ENCODE measurements at places on chromosomes 16 and 17.

GRCh38 chr17:36849871-36850348 is 87.4 kb upstream of the LHX1 start:
- DNase-seq: no peak

GRCh38 chr16:55372792-55373488 is 48.9 kb downstream of the IRX6 start:
- DNase-seq: no peak

DNA sequence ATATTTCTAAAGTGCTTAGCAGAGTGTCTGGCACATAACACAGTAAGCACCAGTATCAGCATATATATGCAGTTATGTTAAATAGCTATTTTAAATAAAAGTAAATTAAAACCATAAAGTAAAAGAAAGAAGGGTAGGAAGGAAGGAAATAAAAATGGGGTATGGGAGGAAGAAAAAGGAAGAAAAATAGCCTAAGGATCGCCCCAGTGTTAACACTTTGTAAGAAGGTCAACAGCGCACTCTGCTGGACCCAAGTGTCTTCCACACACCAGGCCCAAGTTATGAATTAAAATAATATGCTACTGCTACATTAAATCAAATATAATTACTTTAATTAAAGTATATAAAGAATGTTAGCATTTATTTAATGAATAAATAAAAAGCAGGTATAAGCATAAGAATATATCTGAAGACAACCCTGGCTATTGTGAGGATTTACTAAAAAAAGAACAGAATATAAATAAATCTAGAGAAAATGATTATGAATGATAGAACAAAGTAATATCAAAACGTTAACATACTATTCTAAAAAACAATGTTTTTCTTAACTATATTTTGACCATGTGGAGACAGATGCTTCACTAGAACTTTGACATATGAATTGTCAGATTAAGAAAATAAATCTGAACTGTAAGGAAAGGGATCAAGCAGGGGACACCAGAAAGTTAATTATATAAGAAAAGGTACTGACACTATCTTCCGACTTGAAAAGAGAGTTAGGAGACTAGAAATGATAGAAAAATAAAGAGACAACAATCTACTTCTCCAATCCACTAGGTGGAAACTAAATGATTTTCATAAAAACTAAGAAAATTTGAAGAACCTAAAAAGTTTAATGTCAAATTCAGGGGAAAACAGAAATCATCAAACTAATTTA is 25.9 kb downstream of the BRIP1 start:
- DNase-seq: peak; percentile 37

- peak; percentile 15 for DNase-seq
Measured at GRCh38 chr16:56286809-56287208, 95.5 kb downstream of the GNAO1 start.

- no peak for DNase-seq
Measured at GRCh38 chr16:14278749-14279148, 207.6 kb downstream of the MRTFB start.

DNA sequence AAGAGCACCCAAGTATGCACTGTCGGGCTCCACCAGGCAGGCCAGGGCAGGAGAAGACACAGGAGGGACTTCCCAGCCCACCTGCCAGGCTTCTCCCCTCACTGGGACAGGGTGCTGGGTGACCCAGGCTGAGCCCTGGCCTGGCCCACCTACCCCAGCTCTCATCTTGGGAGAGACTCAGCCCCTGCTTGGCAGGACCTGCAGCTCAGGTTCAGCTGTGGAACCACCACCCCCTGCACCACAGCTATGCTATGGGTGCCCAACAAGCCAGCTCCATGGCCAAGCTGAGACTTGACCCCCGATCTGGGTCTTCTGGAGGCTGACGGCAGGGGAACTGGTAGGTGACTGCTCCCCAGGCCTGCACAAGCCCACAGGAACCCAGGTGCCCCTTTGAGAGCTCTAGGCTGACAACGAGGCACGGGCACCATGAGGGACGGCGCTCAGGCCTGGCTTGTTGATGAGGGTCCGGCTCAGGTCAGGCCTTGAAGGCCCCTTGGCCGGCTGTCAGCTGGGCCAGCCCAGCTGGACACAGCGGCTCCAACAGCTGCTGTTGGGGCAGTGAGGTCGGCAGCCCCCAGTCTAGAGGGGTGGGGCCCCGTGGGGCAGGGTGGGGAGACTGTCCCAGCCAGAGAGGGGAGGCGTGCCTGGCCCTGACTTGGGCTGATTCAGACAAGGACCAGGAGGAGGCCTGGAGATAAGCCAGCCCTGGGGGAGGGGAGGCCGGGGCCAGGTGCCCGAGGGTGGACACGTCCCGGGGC is 4.6 kb downstream of the RPUSD1 start:
- no peak for DNase-seq

DNA sequence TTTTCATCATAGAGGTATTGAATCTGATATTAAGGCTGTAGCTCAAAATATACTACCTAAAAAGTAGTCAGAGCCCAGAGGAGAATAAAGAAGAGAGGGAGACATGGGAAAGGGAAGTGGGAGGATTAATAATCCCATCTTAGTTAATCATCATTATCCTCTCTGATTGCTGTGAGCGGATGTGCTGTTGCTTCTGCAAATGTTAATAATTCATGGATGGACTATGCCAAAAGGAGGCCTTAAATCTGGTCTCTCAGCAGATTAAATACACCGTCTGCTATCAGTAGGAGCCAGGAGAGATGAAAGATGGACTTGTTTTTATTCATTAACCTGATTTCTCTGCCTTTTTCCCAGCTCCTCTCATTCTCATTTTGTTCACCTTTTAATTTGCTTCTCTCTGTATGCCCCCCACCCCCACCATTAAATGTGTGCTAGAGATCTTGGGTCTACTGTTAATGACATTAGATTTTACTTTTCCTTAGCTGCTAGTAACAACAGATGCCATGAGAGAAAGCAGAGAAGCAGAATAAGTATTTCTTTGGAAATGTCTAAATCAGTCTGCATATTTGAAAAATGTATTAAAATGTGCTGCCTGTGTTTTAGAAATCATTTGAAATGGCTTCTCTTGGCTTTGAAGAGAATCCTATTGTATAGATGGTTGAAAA is 44.2 kb downstream of the NUP93 start:
- no peak for DNase-seq

DNA sequence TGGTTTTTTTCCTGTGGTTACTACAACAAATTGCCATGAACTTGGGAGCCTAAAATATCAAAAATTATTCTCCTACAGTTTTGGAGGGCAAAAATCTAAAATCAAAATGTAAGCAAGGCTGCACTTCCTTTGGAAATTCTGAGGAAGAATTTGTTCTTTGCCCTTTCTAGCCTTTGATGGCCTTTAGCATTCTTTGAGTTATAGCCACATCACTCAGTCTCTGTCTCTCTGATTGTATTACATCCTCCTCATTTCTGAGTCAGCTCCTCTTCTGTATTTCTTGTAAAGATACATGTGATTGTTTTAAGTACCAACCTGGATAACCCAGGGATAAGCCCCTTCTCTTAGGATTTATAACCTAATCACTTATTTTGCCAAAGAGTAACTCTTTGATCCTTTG is 282.0 kb downstream of the BCAS3 start:
- DNase-seq: no peak

DNA sequence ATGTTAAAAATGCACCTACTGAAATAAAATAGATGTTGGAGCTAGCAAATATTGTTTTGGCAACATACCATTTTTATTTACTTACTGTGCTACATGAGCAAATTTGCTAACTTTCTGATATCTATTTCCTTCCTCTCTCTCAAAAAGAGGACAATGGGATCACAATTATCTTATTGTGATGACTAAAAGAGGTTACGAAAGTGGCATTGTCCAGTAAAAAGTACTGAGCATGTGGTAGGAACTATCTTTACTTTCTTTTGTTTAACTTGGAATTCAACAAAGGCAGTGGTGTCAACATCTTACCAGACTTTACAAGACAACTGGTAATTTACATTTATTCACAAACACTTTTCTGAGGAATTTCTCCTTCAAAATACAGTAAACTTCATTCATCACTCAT is 1542.6 kb upstream of the CDH8 start:
- DNase-seq: no peak

GRCh38 chr16:19708296-19709205 is 9.5 kb downstream of the KNOP1 start:
- DNase-seq: no peak

DNA sequence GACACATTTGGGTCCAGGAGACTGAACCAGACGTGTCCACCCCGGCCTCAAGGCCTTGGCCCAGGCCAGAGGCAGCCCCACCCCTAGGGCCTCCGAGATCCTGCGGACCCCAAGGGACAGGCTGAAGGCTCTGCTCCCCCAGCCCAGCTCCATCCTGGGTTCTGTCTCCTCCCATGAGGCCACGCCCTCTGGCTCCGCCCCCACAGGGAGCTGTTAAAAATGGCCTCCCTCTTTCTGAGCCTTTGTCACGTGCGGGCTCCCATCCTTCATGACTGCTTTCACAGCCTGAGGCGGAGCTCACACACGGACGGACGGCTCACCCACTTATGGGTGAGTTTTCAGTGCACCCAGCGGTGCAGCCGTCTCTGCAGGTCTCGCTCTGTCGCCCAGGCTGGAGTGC is 6.5 kb upstream of the CACNA1H start:
- DNase-seq: no peak

DNA sequence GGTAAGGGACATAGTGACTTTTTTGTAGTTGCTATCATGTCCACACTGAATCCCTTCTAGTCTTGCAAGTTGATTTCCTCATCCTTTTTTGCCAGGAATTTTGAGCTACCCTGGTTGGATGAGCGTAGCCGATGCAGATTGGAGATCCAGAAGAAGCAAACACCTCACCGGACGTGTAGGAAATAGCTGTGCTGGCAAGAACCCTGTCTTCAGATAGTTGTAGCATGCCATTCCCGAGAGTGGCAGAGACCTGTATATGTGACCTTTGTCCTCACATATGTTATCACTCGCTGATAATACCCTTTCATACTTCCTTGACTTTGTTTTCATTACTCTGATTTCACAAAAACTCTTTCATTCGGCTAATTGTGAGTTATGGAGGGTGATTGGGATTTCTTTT is 6.2 kb upstream of the CASC3 start:
- no peak for DNase-seq

DNA sequence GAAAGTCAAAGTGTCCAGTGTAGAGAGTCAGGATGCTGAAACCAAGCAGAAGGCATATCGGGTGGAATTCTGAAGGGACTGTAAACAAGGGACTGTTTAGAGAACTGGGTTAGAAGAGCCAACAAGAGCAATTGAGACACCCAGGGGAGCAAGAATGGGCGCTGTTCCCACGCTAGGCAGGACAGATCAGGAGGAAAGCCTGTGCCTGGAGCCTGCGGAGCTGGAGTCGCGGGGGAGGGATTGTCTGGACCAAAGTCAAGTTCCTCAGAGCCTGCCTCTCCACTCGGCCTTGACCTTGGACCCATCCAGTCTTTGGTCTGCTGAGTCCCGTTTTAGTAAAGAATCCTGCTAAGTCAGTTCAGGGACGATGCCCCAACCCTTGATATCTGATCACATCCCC is 14.7 kb upstream of the KLHL36 start:
- no peak for DNase-seq

DNA sequence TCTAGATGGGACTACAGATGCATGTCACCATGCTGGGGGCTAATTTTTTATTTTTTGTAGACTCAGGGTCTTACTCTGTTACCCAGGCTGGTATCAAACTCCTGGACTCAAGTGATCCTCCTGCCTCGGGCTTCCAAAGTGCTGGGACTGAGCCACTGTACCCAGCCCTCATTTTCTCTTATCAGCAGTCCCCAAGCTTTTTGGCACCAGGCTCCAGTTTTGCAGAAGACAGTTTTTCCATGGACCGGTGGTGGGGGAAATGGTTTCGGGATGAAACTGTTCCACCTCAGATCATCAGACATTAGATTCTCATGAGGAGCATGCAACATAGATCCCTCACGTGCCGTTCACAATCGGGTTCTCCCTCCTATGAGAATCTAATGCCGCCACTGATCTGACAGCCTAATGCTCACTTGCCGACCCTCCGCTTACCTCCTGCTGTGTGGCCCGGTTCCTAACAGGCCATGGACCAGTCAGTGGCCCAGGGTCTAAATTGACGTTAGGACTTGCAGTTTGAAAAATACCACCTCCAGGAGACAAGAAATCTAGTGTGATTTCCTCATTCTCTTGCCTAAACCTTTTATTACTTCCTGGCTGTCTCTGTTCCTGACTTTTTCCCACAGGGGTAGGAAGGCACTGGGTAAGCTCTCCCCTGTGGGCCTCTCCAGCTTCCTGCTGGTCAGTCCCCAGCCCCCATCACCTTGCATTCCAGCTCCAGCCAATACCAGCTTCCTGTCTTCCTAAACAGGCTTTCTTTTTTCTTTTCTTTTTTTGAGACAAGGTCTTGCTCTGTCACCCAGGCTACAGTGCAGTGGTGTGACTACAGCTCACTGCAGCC is 9.3 kb upstream of the CNP start:
- no peak for DNase-seq

DNA sequence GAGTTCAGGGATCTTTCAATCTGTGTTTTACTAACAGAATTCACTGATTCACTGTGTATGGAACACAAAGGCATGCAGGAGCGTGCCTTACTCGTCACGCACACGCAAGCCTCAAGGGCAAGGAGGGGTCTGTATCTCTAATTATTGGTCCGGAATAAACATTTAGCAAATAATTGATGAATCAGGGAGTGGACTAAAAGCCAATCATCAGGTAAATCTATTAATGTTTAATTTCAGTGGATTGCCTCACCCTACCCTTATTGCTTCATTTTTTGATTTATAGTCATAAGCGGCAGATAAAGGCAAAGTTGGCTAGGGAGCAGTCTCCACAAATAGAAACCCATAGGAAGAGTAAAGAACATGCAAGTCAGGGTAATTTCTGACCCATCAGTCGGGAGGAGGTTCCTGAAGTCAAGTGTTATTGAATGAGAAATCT is 7.4 kb upstream of the HSD17B2 start:
- DNase-seq: no peak

GRCh38 chr17:34024386-34024785 is 230.7 kb upstream of the CCL2 start:
- no peak for DNase-seq

DNA sequence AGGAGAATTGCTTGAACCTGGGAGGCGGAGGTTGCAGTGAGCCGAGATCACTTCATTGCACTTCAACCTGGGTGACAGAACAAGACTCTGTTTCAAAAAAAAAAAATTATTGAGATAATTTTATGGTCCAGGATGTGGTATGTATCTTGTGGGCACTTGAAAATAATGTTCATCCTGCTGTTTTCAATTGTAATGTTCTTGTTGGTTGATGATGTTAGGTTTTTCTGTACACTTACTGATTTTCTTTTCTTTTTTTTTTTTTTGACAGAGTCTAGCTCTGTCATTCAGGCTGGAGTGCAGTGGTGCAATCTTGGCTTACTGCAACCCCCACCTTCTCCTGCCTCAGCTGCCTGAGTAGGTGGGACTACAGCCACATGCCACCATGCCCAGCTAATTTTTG is 29.7 kb downstream of the TBX21 start:
- DNase-seq: no peak

- no peak for DNase-seq
Measured at GRCh38 chr16:69166946-69167930, 19.7 kb upstream of the SNTB2 start.

GRCh38 chr16:1366712-1367299 is 15.1 kb downstream of the GNPTG start:
- no peak for DNase-seq

- no peak for DNase-seq
Measured at GRCh38 chr17:39252788-39253460, 27.2 kb upstream of the STAC2 start.

- no peak for DNase-seq
Measured at GRCh38 chr17:29855686-29856085, 74.3 kb downstream of the SSH2 start.
